ENCODE measurements at places on chromosomes 12 and 14.

DNA sequence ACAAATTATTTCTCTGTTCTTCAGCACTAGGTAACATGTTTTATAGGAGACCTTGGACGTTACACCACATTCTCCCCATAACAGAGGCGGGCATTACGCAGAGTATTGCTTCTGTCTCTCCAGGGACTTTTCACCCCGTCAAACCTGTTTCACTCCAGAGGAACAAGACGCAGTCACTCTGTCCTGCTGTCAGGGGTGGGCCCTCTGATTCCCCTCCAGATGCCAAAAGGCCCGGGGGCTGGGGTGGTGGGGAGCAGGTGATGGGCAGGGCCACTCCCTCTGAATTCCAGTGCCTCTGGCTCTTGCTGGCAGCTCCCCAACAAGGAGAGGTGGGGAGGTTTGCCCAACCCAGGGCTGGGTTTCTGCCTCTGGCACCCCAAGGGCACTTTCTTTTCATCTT, 71.9 kb downstream of the NTF3 start:
- no peak for DNase-seq

DNA sequence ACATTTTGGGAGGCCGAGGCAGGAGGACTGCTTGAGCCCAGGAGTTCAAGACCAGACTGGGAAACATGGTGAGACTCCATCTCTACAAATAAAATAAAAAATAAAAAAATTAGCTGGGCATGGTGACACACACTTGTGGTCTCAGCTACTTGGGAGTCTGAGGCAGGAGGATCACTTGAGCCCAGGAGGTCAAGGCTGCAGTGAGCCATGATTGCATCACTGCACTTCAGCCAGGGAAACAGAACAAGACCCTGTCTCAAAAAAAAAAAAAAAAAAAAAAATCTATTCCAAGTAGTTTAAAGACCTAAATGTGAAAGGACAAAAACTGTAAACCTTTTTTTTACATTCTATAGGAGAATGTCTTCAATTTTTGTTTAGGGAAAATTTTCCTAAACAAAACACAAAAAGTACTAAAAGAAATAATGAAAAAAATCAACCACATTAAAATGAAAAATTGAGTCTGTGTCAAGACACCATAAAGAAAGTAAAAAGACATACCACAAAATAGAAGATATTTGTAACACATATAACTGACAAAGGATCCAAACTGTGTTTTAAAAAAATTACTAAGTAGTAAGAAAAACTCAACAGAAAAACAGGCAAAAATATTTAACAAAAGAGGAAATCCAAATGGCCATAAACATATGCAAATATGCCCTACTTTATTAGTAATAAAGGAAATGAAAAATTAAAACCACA, 17.0 kb downstream of the TMEM116 start:
- DNase-seq = no peak

GRCh38 chr12:4881266-4882064, 28.2 kb upstream of the KCNA1 start:
- DNase-seq = peak; percentile 83

- no peak for DNase-seq
Observed at GRCh38 chr14:106665814-106666213, 1139.4 kb downstream of the TMEM121 start.

GRCh38 chr14:95675486-95675885, 10.7 kb upstream of the TCL1B start:
- no peak for DNase-seq

DNA sequence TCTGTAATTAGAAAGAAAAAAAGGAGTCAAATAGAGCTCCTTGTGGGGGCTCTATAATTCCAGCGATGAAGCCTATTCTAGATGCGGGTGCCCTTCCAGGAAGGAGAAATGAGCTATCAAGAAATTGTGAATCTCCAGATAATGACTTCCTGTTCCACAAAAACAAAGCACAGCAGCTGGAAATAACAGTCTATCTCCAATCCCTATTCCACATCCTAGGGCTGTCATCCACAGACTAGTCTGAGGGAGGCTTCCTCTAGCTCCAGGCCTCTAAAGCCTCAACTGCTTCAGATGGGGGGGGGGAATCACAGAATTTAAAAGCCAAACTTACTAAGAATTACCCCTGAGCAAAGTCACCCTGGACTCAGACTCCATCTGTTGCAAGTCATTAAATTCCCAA, 77.4 kb upstream of the GTF2A1 start:
- DNase-seq = no peak

DNA sequence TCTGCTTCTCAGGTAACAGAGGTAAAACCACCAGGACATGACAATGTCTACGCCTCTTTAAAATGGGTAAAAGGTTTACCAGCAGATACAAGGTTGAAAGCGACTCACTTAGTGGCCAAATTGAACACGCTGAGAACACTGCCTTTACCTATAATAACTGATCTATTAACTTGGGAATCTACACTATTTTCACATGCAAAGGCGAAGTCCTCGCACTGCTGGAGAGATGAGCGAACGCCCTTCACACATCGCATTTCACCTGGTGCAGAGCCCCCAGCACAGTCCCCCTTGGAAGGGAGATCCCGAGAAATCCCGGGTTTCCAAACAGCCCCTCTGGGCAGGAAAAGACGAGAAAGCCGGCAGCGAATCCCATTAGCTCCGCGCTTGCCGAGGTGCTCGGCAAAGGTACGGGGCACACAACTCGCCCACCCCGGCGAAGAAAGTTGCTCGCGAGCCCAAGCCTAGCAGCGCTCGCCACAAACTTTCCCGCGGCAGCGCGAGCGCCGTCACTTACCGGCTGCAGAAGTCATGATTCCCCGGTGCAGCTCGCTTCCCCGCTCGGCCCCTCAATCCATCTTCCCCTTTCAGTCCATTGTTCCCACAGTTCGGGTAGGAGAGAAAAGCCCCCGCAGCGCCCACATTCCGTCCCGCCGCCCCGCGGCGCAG, 423 bp downstream of the FGD6 start:
- DNase-seq = no peak

DNA sequence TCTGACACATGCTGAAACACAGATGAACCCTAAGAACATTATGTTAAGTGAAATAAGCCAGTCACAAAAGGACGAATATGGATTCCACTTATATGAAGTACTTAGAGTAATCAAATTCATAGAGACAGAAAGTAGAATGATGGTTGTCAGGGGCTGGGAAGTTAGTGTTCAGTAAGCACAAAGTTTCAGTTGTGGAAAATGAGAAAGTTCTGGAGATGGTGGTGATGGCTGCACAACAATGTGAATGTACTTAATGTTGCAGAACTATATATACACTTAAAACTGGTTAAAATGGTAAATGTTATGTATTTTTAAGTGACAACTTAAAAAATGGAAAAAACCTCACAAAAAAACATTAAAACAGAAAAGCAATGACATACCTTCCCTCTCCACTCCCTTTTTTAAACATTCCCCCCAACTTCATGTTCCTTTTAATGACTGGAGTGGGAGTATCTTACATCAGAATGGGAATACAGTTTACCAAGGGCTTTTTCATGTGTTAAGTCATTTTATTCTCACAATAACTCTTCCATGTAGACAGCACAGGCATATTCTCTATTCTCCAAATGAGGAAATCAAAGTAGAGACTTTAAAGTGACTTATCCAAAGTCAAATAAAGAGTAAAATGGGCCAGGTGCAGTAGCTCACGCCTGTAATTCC, 24.0 kb downstream of the BTBD7 start:
- no peak for DNase-seq

DNA sequence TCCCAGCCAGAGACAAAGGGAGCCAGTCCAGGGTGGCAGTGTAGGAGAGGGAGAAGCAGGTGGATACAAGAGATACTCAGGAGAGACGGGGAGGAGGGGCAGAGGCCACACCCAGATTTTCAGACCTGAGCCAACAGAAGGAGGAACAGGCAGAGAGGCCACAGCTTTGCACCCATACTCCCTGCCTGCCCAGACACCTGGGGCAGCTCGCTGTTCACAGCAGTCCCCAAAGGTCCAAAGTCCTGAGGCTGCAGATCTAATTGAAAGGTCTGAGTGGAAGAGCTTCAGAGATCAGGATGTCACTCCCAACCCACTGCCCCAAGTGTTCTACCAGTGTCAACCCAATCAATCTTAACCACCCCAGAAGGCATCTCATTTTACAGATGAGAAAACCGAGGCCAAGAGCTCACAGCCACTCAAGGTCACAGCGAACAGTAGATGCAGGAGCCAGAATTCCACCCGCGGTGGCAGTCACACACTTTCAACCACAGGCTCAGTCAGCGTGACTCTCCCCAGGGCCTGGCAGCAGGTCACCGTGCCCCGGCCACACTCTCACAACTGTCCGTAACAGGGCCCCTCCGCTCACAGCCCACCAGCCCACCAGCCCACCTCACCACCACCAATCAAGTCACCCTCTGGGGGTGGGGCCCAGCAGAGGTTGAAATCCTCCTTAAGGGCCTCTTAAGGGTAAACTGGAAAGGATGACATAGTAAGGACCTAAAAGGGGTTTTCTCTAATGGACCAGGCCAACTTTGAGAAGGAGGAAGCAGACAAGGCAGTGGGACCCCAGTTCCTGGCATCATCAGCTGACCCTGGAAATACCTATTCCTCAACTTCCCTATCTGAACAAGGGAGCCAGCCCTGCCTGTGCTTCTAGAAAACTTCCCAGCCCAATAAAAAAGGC, 33.3 kb downstream of the ACTN1 start:
- no peak for DNase-seq

DNA sequence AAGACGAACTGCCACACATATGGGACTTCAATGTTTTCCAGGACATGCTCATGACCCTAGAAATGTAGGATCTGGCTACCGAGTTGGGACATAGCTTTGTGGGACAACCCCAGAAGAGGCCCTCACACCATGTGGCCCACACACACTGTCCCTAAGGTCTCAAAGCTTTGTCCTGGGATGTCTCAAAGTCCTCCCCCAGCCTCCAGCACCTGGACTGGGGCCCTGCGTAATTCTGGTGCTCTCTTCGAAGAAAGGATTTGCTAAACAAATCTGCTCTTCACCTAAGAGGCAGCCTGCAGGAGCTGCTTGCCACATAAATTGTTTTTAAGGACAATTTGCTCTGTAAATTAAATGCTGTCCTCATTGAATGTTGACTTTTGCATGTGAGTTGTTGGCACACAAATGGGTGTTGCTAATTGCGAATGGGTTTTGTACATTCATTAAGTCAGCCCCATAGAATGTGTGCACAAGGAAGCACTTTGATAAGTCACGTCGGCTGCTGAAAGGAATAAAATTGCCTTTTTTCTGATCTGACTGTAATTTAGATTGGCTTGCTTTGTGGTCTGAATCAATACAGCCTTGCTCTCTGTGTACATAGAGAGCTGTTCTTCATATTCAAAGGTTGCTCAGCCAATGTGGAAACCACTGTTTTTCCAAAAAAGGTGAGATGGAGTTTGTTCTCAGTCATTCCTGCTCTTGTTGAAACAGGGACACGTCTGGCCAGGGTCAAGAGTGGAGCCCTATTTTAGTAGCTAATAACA, 161.6 kb upstream of the PWP1 start:
- no peak for DNase-seq

DNA sequence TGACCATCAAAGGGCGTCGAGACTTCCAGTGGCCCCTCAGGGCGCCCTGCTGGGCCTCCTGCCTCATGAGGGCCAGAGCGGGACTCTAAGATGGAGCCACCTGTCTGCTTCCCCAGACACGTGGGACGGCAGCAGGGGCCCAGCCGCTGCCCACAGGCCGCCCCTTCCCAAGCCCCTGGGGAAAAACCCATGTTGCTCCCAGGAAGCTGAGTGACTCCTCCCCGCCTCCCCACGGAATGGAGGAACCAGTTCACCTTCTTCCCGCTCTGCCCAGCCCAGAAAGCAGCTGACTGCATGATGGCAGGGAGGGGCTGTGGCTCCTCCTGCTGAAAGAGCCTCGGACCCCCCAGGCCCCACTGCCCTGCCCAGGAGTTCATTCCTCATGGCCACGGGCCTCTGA, 14.9 kb downstream of the RAB35 start:
- DNase-seq = no peak

DNA sequence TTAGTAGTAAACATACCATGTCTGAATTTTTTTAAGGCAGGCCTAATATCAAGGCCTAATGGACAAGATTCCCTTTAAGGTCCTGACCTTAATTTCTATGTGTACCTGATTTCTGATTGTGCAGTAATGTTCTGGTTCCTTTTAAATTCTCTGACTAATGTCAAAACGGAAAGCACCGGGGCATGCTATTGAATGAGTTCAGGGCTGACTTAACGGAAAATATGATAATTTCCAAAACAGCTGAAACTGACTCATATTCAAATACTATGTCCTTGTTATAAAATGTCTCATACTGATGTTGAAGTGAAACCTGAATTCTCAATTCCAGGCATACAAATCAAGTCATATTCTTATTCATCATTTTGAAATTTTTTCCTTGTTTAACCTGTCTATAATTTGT, 6.7 kb downstream of the TAS2R43 start:
- no peak for DNase-seq

DNA sequence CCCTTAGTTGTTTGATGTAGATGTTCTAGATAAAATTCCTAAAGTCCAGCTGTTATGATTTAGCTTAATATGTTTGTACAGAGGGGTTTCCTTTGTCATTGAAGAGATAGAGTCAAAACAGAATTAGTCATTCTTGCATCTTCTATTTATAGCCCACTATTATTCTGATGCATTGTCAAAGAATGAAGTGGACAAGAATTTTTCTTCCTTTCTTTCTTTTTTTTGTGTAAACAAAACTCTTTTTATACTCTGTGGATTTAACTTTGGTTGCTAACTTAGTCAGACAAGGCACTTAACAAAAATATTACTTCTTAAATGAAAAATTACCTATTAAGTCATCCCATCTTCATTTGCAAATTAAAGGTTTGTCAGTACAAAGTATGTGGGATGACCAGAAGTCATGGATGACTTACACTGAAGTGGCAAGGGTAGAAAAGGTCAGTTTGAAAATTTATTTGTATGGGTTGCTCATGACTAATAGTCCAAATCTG, 215.6 kb upstream of the DDHD1 start:
- DNase-seq = no peak

DNA sequence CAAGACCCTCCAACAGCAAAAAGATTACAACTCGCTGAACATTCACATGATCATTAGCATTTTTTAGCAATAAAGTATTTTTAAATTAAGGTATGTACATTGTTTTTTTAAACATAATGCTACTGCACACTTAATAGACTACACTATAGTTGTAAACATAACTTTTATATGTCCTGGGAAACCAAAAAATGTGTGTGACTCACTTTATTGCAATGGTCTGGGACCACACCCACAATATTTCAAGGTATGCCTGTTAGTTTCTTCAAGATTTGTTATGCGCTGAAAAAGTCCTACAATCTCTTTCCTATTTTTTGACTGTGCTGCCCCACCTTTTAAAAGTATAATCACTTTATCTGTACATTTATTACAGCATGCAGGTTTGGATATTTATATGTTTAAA, 30.4 kb upstream of the PCNX4 start:
- no peak for DNase-seq
